ENCODE measurements at places on chromosomes 4 and X.

DNA sequence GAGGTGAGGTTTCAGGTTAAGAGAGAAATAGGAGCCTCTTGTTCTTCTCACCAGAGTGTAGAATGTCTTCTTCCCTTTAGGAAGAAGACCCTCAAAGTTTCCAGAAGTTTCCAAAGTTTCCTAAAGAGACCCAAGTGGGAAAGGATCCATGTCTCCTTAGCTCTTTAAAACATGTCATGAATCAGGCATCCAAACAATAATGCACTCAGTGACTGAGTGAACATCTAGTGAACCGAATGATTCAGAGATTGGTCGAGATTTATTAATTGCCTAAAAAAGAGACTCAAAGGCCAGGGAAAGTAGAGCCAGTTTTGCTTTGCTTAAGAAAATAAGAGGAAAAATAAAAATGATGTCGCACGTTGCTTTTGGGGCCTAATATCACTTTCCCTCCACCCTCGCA is 29.4 kb downstream of the FGF5 start:
- DNase-seq, result no peak

GRCh38 chr4:75180217-75180616 is 247.3 kb downstream of the PARM1 start:
- DNase-seq, result no peak

- no peak for DNase-seq
Observed at GRCh38 chr4:123496421-123496820, 99.8 kb downstream of the SPRY1 start.

DNA sequence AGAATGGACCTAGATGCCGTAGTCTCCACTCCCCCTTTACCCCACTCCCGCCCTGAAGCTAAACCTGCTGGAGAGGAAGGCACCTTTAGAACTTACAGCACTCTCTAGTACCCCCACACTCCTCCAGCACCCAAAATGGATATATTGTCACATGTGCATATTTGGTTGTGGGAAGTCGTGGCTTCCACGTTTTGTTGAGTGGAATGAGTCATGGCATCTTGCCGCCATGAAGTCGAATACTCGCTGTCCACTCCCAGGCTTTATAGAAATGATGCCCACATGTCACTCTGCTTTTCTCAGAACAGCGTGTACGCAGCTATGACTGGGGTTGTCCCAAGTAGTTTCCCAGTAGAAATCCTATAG is 545 bp downstream of the ABCE1 start:
- peak; percentile 18 for DNase-seq

- no peak for DNase-seq
Observed at GRCh38 chr4:33060674-33061542, 2340.7 kb downstream of the PCDH7 start.

- DNase-seq, result no peak
Observed at GRCh38 chr4:32624943-32625603, 1904.9 kb downstream of the PCDH7 start.

- DNase-seq, result no peak
Observed at GRCh38 chr4:110020139-110020538, 107.5 kb downstream of the EGF start.

DNA sequence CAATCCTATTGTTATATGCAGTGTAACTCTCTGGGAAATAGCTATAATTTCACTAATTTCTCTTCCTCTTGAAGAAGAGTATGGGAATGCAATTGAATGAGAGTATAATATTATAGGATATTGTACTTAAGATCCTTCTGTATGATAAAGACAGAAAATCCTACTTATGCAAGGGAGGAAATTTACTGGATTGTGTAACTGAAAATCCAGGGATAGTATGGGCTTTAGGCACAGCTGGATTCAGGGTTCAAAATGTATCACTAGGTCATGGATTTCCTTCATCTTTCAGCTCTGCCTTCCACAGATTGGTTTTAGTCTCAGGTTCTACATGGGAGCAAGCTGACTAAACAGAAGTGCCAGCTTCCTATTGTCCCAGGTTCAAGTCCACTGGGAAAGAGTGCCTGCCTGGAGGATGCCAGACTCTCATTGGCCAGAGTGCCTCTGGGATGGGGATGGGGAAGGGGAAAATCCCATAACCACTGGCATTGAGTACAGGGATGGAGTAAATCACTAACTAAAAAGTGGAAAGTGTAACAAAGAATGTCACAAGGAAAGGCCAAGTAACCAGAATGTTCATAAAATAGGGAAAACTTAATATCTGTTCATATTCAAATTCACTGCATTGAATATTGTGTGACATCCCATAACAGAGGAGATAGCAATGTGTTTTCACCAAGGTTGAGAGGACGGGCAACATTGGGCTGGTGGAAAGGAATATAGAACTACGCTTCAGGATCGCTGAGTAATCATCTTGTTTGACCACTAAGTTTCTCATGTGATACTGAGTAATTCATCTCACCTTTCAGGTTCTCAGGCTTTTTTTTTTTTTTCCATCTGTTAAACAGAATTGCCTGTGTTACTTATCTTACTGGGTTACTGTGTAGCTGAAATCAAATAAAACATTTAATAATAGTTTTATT is 75.7 kb downstream of the ANXA3 start:
- DNase-seq, result no peak

GRCh38 chr4:2823301-2823670 is 20.4 kb upstream of the ADD1 start:
- no peak for DNase-seq

- DNase-seq, result no peak
Observed at GRCh38 chrX:19100586-19100985, 21.7 kb downstream of the ADGRG2 start.

DNA sequence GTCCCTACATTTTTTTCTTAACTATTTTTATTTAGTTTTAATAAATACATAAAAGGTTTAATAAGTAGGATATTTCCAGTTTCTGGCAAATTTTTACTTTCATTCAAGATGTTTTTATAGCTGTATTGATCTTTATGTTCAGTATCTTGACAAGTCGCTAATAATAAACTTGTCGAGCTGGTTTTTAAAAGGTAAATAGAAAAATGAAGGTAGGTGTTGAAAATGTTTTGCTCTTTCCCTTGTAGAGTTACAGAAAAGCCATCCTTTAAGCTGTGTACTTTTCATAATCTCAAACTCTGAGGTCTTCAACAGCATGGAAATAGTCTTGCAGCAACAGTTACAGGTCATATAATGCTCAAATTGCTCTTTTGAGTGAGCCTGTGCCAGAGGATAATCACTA is 52.6 kb downstream of the RS1 start:
- DNase-seq, result no peak

DNA sequence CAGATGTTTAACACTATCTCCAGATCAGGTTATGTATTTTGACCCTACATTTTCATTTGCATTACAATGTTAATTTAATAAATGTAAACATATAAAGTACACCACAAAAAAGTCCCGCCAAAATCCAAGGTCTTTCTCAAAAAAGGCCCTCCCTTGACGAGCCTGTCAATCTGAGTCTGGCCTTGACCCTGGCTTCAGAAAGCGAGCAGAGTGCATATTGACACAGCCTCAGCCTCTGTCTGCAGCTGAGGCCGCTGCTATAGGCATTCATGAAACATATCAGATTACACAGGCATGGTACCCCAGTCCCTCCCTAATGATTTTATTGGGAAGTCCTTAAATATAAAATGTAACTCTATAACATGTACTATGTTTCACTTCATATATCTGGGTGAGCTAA is 6.2 kb downstream of the MBNL3 start:
- DNase-seq, result no peak

GRCh38 chr4:85416094-85416493 is 58.9 kb upstream of the ARHGAP24 start:
- DNase-seq, result no peak

DNA sequence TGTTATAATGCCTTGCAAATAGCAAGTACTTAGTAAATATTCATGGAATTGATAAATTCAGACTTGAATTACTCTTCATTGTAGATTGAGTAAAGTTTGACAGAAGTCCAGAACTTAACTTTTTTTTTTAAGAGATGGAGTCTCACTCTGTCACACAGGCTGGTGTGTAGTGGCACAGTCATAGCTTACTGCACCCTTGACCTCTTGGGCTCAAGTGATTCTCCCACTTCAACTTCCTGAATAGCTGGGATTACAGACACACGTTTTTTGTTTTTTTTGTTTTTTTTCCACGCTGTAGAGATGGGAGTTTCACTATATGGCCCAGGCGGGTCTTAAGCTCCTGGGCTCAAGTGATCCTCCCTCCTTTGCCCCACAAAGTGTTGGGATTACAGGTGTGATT is 32.1 kb downstream of the UBE2K start:
- DNase-seq, result no peak

DNA sequence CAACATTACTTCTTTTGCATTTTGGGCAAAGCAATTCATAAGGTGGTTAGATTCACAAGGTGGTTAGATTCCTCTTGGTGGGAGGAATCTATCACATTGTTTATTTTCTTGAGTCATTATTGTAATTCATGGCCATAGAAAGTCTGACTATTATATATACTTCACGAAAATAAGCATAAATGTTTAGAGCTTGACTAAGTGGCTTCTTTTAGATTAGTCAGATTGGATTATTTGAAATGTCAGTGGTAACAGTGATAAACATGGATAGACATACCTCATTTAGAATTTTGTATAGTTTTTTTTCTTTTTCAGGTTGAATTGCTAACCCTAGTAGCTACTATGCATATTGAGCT is 24.9 kb upstream of the DYNLT3 start:
- no peak for DNase-seq

DNA sequence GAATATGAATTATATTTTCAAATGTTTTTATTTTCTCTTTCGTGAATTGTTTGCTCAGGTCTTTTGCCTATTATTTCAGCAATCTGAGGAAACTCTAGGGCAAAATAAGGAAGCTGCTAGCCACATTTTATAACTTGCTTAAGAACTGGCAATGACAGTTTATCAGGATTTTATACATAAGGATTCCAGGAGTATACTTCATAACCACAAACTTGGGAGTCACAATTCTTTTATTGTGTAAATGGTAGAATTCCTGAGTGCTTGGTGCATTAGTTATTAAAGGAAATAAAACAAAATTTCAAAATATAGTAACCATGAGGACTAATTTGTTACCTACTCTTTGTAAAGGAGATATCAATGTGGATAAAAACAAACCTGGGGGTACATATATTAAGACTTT is 54.4 kb downstream of the PALLD start:
- no peak for DNase-seq
